ENCODE measurements at places on chromosomes 13 and 19.
A peak's percentile ranks its signal among the peaks of the same experiment; 100 is the strongest.

DNA sequence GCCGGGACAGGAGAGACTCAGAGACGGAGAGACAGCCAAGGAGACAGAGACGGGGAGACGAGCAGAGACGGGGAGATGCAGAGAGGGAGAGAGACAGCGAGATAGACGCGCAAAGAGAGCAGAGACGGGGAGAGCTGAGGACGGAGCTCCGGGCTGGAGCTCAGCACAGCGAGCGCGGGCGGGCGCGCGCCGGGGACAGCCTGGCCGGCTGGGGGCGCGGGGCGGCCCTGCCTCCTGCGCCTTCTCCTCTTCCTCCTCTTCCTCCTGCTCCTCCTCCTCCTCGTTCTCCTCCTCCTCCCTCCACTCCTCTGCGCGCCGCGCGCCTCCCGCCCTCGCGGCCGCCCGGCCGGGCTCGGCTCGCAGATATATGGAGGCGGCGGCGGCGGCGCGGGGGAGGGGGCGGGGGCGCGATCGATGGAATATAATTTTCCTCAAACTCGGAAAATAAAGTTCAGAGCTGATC lies at the start of gene ERFL:
ERFL (minus strand) TSS at position 229 of the 463 bp plus-strand sequence. CDS start 15,530 bp downstream, outside the sequence.
- peak within 1 kb of the TSS; percentile 43 for H3K4me3 ChIP-seq
- DNase-seq = no peak
- H3K36me3 ChIP-seq = no peaks in the 10 kb centered on the region
- H3K27ac ChIP-seq = no peak within 1 kb of the TSS

- no peaks in the 10 kb centered on the region for H3K36me3 ChIP-seq
- peak overlapping the region; percentile 68 for H3K27ac ChIP-seq
- no peaks in the 10 kb centered on the region for H3K4me1 ChIP-seq
- H3K27me3 ChIP-seq = no peaks in the 10 kb centered on the region
These were observed 1395.8 kb downstream of the EFNB2 start for GRCh38 chr13:105139380-105140285.

- H3K36me3 ChIP-seq = peaks cover 38% of the 10 kb centered on the region
- no peaks in the 10 kb centered on the region for H3K27me3 ChIP-seq
- H3K4me1 ChIP-seq = peaks cover 32% of the 10 kb centered on the region
- H3K27ac ChIP-seq = no peak overlapping the region
- DNase-seq = no peak
These were observed 8.6 kb downstream of the TMEM259 start for GRCh38 chr19:1012334-1012733.

GRCh38 chr13:103055166-103055565 lies 11.1 kb downstream of the SLC10A2 start:
- H3K4me3 ChIP-seq = no peak overlapping the region
- no peak overlapping the region for H3K27ac ChIP-seq
- DNase-seq = no peak
- H3K27me3 ChIP-seq = no peaks in the 10 kb centered on the region

GRCh38 chr13:94419304-94419924 lies 60.1 kb downstream of the DCT start:
- H3K27ac ChIP-seq = no peak overlapping the region
- peaks cover 7% of the 10 kb centered on the region for H3K27me3 ChIP-seq
- H3K36me3 ChIP-seq = no peaks in the 10 kb centered on the region
- no peak overlapping the region for H3K4me3 ChIP-seq
- DNase-seq = peak; percentile 86
- H3K4me1 ChIP-seq = no peaks in the 10 kb centered on the region

DNA sequence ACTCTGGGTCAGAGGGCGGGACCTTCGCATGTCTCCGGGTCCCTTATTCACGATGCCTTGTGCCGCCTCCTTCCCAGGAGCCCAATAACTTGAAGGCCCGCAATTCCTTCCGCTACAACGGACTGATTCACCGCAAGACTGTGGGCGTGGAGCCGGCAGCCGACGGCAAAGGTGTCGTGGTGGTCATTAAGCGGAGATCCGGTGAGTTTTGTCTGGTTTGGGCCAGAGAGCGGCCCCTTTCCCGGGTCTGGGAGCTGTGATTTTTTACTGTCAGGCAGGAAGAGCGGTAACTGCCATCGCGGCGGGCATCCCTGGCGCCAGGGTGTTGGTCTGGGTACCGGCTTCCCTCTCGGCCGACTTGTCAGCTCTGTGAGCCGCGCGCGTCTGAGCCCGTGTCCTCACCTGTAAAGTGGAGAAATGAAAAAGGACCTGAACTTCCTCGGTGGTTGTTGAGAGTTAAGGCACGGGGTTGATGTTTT lies 800 bp downstream of the RPL28 start:
- peak overlapping the region; percentile 74 for H3K4me3 ChIP-seq
- no peaks in the 10 kb centered on the region for H3K27me3 ChIP-seq
- peaks cover 47% of the 10 kb centered on the region for H3K4me1 ChIP-seq

DNA sequence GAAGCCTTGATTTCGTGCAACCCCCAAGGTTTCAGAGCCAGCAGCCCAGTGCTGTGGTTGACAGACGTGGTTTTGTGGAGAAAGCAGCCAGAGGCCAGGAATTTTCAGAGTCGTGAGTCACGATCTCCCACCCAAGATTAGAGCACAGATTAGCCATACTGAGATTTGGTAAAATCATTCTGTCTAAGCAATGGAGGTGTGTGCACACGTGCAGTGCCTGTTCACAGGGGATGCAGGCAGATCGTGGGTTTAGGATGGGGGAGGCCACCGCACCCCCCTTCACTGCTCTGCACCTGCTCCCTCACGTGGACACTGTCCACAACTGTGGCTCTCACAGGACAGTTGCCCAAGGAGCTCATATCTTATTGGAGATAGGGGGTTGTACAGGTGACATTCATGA lies 46.6 kb upstream of the GPR183 start:
- H3K36me3 ChIP-seq = peaks cover 7% of the 10 kb centered on the region
- peaks cover 16% of the 10 kb centered on the region for H3K4me1 ChIP-seq
- peak; percentile 46 for DNase-seq
- no peak overlapping the region for H3K4me3 ChIP-seq

DNA sequence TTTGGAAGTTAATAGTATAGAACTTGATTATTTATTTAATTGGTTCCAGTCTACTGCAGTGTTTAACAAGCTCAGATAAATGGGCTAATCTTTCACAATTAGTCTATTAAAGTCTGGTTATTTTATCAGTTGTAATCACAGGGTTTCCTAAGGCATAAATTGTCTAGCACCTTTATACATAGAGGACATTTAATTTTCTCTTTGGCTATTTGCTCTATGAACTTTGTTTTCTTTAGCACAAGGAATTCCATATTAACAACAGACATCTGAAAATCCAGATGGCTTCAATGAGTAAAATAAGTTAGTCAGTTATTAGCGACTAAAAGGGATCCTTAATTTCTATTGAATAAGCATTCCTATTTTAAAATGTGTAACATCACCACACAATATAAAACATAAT lies 1350.8 kb upstream of the SLC10A2 start:
- no peak for DNase-seq
- no peak overlapping the region for H3K27ac ChIP-seq
- no peaks in the 10 kb centered on the region for H3K36me3 ChIP-seq

GRCh38 chr13:72145383-72145782 lies 278.4 kb upstream of the DACH1 start:
- H3K27me3 ChIP-seq = no peaks in the 10 kb centered on the region
- no peaks in the 10 kb centered on the region for H3K4me1 ChIP-seq
- no peaks in the 10 kb centered on the region for H3K36me3 ChIP-seq
- DNase-seq = no peak
- H3K27ac ChIP-seq = no peak overlapping the region

GRCh38 chr19:47095476-47096099 lies 18.0 kb downstream of the ZC3H4 start:
- H3K27ac ChIP-seq = no peak overlapping the region
- H3K4me1 ChIP-seq = peaks cover 7% of the 10 kb centered on the region
- no peak overlapping the region for H3K4me3 ChIP-seq
- no peaks in the 10 kb centered on the region for H3K27me3 ChIP-seq
- no peak for DNase-seq
- H3K36me3 ChIP-seq = peaks cover 20% of the 10 kb centered on the region

DNA sequence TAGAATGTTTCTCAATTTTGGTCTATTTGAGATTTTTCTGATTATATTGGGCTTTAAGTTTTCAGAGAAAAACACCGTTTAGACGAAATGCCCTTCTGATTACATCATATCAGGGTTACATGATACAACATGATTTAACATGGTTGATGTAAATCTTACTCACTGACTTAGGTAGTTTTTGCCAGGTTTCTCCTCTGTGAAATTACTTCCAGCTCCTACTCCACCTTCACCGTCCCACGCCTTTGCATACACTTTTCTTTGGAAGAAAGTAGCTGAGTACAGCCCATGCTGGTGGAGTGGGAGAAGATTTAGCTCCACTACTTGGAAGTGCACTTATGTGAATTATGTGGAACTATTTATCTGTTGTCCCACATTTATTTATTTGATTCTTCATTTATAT lies 433.2 kb upstream of the KLHL1 start:
- DNase-seq = no peak
- no peaks in the 10 kb centered on the region for H3K27me3 ChIP-seq
- H3K36me3 ChIP-seq = no peaks in the 10 kb centered on the region
- H3K4me1 ChIP-seq = no peaks in the 10 kb centered on the region
- H3K4me3 ChIP-seq = no peak overlapping the region

GRCh38 chr13:104577071-104577815 lies 1511.0 kb upstream of the SLC10A2 start:
- peak; percentile 16 for DNase-seq
- no peaks in the 10 kb centered on the region for H3K27me3 ChIP-seq
- H3K36me3 ChIP-seq = no peaks in the 10 kb centered on the region
- H3K4me1 ChIP-seq = no peaks in the 10 kb centered on the region

DNA sequence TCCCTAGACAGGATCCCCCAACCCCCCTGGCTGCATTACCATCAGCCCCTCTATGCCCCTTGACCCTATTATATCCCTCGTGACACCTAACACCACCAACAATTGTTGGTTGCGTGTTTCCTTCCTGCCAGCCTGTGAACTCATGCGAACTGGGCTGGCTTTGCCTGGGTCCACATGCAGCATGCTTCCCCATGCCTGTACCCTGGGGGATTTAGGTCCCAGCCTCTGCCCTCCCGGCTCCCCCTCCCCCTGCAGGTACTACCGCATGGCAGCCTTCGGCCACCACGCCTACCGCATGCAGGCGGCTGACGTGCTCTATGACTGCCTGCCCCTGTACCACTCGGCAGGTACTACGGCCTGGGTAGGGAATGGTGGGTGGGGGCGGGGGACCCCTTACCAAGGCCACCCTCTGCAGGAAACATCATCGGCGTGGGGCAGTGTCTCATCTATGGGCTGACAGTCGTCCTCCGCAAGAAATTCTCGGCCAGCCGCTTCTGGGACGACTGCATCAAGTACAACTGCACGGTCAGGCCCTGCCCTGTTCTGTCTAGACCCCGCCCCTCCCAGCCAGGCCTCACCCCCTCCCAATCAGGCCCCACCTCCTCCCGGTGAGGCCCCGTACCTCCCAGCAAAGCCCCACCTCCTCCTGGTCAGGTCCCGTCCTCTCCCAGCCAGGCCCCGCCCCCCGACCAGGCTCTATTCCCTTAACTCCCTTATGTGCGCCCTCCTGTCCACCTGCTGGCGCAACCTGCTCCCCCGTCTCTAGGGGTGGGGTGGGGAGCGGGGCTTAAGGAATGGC lies 18.5 kb downstream of the SLC27A1 start:
- H3K4me1 ChIP-seq = no peaks in the 10 kb centered on the region
- no peak overlapping the region for H3K27ac ChIP-seq
- H3K4me3 ChIP-seq = no peak overlapping the region
- H3K36me3 ChIP-seq = peaks cover 12% of the 10 kb centered on the region
- H3K27me3 ChIP-seq = no peaks in the 10 kb centered on the region
- no peak for DNase-seq

GRCh38 chr13:37132211-37132610 lies 26.7 kb upstream of the CSNK1A1L start:
- no peak for DNase-seq
- H3K27ac ChIP-seq = no peak overlapping the region
- no peaks in the 10 kb centered on the region for H3K27me3 ChIP-seq
- peaks cover 6% of the 10 kb centered on the region for H3K4me1 ChIP-seq
- no peaks in the 10 kb centered on the region for H3K36me3 ChIP-seq

- H3K27ac ChIP-seq = peak overlapping the region; percentile 75
- DNase-seq = peak; percentile 90
- peaks cover 25% of the 10 kb centered on the region for H3K4me1 ChIP-seq
These were observed 215.4 kb upstream of the IRS2 start for GRCh38 chr13:110001670-110002275.

DNA sequence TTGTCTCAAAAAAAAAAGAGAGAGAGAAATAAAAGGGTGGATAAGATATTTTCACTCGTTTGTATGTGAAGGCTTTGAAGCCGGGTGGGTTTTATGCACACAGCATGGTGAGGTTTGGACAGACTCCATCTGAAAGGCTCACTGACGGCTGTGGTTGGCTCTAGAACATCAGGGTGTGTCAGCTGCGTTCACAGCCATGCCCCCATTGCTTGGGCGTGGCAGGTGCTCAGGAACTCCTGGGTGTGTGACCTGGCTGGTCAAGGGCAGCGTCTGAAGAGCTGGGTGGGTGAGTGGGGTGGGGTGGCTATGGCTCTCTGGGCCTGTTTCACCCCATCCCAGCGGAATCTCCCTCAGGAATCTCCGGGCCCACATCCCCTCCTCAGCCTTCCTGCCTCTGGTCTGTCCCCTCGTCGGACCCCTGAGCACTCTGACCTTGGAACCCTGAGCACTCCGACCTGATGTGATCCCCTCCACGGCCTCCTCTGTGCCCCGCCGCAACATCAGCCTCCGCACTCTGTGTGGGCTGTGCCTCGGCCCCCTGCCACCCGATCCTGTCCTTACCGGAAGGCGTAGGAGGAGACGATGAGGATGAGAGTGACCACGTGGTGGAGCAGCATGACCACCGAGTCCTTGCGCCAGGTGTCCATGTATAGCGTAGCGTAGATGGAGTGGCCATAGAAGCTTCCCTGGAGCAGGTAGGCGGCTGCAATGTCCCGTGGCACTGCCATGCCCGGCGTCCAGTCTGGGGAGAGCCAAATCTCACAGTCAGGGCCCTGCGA lies 12.2 kb downstream of the CERS1 start:
- no peaks in the 10 kb centered on the region for H3K36me3 ChIP-seq
- DNase-seq = no peak
- H3K4me3 ChIP-seq = no peak overlapping the region
- H3K4me1 ChIP-seq = no peaks in the 10 kb centered on the region
- no peaks in the 10 kb centered on the region for H3K27me3 ChIP-seq

- H3K27ac ChIP-seq = peak overlapping the region; percentile 89
- H3K4me3 ChIP-seq = no peak overlapping the region
- H3K36me3 ChIP-seq = peaks cover 2% of the 10 kb centered on the region
- peaks cover 9% of the 10 kb centered on the region for H3K4me1 ChIP-seq
- no peaks in the 10 kb centered on the region for H3K27me3 ChIP-seq
- DNase-seq = no peak
These were observed 1.8 kb downstream of the DNMT1 start for GRCh38 chr19:10192922-10193321.

GRCh38 chr13:53499576-53500133 lies 471.0 kb downstream of the OLFM4 start:
- DNase-seq = no peak
- no peak overlapping the region for H3K27ac ChIP-seq
- no peaks in the 10 kb centered on the region for H3K4me1 ChIP-seq
- no peaks in the 10 kb centered on the region for H3K27me3 ChIP-seq
- no peaks in the 10 kb centered on the region for H3K36me3 ChIP-seq
- H3K4me3 ChIP-seq = no peak overlapping the region

- no peaks in the 10 kb centered on the region for H3K36me3 ChIP-seq
- no peaks in the 10 kb centered on the region for H3K27me3 ChIP-seq
- H3K27ac ChIP-seq = no peak overlapping the region
- no peaks in the 10 kb centered on the region for H3K4me1 ChIP-seq
These were observed 1013.4 kb downstream of the PCDH9 start for GRCh38 chr13:66216728-66217127.

Measured in IMR-90 (cell line).